ENCODE measurements at places on chromosomes 3 and 15.

DNA sequence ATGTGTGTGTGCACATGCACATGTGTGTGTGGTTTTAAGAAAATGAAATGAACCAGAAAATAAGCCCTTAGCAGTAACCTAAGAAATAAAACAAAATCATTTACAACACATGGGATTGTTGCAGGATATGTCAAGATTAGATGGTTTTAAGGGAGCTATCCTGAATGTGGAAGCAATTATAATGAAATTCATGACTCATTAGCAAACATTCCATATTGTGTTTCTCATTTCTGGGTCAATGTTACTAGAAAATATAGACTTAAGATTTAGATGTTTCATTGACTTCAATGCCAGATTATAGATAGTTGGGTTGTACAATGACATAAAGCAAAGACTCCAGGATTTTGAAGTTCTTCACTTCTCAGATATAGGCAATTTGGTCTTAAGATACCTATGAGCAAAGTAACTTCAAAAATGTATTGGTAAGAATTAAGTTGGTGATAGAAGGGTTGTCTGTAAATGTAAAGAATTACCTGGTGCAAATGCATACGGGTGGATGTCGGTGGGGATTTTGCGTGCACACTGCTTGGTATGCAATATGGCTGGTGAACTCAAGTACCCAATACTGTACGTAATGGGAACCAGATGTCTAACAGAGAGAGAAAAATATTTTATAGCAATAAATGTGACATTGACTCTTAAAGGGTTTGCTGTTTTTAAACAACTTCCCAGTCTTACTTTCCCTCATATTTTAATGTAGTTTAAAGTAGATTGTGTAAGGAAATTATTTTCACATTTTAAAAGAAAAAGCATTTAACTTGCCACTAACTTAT, 53.9 kb upstream of the NR2F2 start:
- DNase-seq = no peak

- peak; percentile 28 for DNase-seq
Observed at GRCh38 chr3:50189274-50189673, 2.1 kb upstream of the GNAT1 start.

GRCh38 chr3:194485881-194486539, 792 bp downstream of the ATP13A3 start:
- peak; percentile 43 for DNase-seq

DNA sequence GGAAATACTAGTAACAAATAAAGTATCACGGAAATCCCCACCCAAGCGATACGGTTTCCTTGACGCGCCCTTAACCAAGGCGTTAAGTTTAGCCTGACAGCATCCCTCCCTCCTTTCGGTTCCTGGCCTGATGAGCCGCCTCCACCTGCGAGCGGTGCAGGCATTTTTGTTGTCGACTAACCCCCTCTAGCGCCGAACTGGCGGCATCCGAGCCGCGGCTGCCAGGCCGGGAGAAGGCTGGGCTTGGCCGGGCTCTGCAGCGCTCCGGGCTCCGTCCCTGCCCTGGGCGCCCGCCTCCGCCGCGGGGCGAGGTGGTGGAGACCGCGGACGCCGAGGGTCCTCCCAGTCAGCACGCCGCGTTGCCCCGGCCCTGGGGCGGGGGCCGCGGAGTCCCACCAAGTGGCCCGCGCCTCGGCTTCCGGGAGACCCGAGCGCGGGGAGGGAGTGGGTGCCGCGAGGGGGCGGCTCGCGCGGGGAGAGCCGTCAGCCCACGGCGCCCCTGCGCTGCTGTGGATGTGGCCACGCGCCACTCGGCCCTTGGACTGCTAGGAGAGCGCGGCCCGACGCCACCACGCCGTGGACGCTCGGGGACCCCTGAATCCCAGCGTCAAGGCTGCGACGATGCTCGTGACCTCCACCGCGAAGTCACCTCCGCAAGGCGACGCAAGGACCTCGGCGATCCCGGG, 1.1 kb upstream of the EPHA6 start:
- DNase-seq = peak; percentile 85

- DNase-seq = no peak
Observed at GRCh38 chr15:38147246-38147645, 105.4 kb upstream of the SPRED1 start.

DNA sequence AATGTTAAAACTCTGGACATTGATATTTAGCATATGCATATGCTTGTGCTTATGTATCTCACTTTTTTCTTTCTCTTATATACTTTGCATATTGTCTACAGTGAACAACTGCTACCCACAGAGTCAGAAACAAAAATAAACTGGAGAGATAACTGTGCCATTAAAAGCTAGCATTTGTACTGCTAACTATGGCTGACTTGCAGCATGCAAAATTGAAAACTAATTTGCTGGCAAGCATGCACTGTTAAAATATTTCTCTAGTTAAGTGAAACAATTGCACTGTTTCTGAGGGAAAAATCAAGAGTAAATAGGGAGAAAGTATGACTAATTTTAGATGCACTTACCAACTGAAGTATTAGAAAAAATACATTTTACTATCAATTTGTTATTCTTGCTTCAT, 177.8 kb downstream of the CBLB start:
- DNase-seq = no peak

- no peak for DNase-seq
Observed at GRCh38 chr3:12175844-12176453, 17.2 kb upstream of the TIMP4 start.

- DNase-seq = no peak
Observed at GRCh38 chr3:127560051-127560787, 30.3 kb downstream of the TPRA1 start.

DNA sequence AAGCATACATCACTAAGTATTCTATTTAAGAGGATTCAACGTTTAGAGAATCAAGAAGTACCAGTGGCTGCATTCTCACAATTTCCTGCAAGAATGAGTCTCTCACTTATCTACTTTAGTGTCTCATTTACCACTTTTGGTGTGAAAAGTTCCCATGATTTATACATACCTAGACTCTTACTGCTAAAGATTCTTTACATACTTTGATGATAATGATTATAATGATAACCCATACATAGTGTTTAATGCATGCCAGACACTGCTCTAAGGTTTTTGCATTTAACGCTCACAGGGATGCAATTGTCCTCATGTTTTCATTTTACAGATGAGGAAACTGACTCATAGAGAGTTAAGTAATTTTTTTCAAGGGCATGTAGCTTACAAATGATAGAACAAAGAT, 133.6 kb downstream of the TMEM108 start:
- DNase-seq = no peak

DNA sequence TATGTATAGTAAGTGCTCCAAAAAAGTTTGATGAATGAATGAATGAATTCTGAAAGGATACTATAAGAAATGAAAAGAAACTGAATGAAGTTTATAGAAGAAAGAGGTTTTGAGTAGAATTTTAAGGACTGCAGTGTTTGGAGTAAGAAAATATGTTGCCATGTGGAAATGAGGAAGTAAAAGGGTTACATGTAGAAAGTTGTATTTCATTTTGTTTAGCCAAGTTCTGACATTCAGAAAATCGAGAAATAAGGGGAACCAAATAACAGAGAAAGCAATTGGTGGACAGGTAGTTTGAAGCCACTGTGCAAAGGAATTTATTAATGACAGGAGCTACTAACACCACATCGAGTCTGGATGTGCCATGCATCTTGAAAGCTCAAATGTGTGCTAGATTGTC, 200.7 kb downstream of the SATB1 start:
- DNase-seq = no peak

GRCh38 chr15:99717161-99718009, 15.9 kb downstream of the LYSMD4 start:
- no peak for DNase-seq

DNA sequence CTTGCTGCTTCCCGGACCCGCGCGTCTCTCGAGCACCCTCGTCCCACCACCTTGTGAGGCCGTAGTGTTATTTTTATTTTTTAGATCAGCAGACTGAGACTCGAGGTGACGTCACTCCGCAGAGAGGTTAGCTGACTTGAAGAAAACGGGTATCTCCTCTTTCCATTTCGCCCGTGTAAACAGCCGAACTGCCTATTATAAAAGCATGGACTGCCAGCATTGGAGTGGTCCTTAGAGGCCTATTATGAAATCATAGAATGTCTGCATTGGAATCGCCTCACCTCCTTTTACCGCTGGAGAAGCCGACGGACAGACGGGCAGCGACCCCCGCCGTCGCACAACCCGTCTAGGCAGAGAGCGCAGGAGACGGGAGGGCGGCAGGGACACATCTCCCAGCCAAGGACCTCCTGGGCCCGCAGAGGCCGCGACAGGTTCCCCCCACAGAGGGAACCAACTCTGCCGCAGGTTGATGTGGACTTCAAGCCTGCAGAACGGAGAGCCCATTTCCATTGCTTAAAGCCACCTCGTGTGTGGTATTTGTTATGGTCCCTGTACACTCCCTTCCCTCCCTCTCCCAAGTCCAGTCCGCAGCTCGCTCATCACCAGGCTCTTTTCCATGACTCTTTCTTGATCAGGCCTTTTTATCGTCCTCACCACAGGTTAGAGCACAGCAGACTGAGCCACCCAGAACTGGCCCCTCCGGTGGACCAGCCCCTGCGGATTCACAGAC, 540 bp upstream of the PPP1R2 start:
- no peak for DNase-seq

- DNase-seq = no peak
Observed at GRCh38 chr15:50247819-50248655, 17.5 kb downstream of the HDC start.

Measured in NCI-H1105 treated with DMSO at 0.1 percent for 48 hours (cell line).